ENCODE measurements at places on chromosomes 6 and 20.

DNA sequence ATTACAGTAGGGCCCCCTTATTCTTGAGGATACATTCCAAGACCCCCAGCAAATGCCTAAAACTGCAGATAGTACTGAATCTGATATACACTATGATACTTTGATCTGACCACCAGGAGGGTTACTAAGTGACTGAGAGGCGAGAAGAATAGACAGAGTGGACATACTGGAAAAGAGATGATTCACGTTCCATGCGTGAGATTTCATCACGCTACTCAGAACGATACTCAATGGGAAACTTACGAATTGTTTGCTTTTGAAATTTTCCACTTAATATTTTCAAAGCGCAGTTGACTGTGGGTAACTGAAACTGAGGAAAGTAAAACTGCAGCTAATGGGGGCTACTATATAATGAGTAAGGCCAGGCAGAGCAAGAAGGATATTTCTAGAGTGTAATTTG lies 60.8 kb downstream of the STX11 start:
- no peak for DNase-seq

- no peak for DNase-seq
These were observed at the start of gene BEND3 for GRCh38 chr6:107114926-107115694. BEND3 (minus strand) TSS chr6:107115515; CDS start chr6:107099285, 16,230 bp downstream.

- DNase-seq: no peak
These were observed 242.0 kb downstream of the ARID1B start for GRCh38 chr6:157019115-157019641.

DNA sequence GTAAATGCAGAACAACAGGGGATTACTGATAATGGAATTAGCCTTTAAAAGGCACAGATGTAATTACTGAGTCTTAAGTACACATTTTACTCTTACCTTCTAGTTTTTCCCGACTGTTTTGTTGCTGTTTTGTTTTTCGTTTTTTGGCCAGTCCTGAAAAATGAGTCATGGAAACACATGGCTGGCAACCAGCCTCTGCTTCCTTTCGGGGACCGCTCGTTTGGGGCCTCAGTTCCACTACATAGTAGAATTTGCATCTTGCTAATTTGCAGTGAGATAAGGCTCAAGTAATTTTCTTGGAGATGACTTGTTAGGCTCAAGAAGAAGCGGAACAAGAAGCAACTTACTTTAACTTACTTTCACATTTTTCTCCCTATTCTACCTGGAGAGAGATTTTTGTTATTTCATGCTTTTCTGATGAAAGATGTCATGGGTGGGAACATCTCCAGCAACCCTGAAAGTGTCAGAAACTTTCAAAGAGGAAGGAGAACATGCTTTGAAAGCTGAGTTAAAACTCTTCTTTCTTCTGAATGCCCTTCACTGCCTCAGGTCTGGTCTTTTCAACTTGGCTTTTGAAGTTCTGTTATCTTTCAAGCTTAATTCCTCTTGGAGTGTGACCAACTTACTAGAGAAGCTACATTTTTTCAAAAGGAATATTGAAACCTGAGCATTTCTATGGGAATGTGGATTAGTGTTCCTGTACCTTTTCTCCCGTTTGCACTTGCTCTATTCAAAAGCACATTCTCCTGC lies 71.5 kb upstream of the HDAC2 start:
- DNase-seq: no peak

DNA sequence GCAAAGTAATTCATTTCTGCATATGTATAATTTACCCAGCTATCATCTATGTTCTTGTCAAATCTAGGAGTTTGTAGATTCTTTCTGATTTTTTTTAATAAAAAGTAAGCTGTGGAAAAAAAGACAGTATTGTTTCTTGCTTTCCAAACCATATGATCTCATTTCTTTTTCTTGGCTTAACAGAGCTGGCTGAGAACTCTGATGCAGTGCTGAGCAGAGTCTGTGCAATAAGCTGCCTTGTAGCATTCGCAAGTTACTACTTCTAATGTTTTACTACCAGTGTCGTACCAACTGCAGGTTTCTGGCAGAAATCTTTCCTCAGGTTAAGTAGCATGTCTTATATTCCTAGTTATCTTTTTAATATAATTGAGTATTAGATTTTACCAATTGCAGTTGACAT lies 15.6 kb downstream of the RRBP1 start:
- DNase-seq: no peak
